ENCODE measurements at places on chromosomes 7 and 10.
A peak's percentile ranks its signal among the peaks of the same experiment; 100 is the strongest.

GRCh38 chr7:47954231-47954911, 6.1 kb upstream of the PKD1L1 start:
- DNase-seq: no peak

DNA sequence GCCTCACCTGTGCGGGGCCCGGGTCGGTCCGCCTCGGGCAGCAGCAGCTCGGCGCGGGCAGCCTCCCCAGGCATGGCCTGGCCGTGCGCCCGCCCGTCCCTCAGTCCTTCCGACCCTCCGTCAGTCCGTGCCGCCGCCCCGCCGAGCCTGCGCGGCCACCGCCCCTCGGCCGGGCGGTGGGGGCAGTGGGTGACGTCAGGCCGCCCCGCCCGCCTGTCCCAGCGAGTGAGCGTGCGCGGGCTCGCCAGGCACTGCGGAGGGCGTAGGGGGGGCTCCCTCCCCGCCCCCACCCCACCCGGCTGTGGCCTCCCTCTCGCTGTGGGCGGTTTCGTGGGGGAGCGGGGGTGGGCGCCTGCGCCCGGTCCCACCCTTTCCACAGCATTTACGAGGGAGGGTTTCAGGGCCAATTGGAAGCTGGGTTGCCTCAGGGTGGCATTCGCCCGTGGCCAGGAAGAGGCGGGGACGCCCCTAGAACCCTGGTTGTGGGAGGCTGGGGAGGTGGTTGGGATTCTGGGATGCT, at the start of gene NACAD:
Gene NACAD (minus strand): TSS at position 149 of the 520 bp plus-strand sequence. CDS start 75 bp downstream, at position 74.
- DNase-seq: peak; percentile 93

GRCh38 chr10:129194181-129194870, 272.7 kb upstream of the MGMT start:
- no peak for DNase-seq

GRCh38 chr10:61480208-61480607, 27.0 kb upstream of the TMEM26 start:
- DNase-seq: no peak

GRCh38 chr7:42494736-42495135, 257.7 kb upstream of the GLI3 start:
- DNase-seq: no peak

GRCh38 chr10:87656431-87657072, 3.1 kb upstream of the PAPSS2 start:
- DNase-seq: no peak

- DNase-seq: peak; percentile 93
Observed at GRCh38 chr7:10939911-10940703, 33.6 kb upstream of the PHF14 start.

All from midbrain (tissue), 1 donor.